ENCODE measurements at places on chromosomes 4 and X.

GRCh38 chrX:111361751-111362150 lies 50.2 kb downstream of the DCX start:
- H3K36me3 ChIP-seq, result no peaks in the 10 kb centered on the region
- no peaks in the 10 kb centered on the region for H3K27me3 ChIP-seq
- H3K27ac ChIP-seq, result no peak overlapping the region
- no peak for DNase-seq
- no peak overlapping the region for H3K4me3 ChIP-seq
- H3K4me1 ChIP-seq, result no peaks in the 10 kb centered on the region

DNA sequence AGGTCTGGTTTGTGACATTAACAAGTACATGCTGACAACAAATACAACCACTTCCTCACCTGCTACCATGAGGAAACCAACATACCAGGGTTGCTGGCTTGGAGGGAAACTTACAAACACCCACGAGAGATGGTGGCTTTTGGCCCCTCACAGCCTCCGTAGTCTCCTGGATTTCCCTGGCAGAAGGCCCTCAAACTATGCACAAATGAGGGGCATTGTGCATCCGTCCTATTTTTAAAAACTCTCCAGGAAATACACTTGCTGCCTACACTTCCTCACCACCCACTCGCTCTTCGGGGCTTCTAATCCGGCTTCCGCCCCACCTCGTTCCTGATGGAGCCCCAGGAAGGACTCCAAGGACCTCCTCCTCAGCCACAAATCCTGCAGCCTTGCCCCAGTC lies 355.0 kb upstream of the GATB start:
- no peak overlapping the region for H3K27ac ChIP-seq
- H3K36me3 ChIP-seq, result no peaks in the 10 kb centered on the region

DNA sequence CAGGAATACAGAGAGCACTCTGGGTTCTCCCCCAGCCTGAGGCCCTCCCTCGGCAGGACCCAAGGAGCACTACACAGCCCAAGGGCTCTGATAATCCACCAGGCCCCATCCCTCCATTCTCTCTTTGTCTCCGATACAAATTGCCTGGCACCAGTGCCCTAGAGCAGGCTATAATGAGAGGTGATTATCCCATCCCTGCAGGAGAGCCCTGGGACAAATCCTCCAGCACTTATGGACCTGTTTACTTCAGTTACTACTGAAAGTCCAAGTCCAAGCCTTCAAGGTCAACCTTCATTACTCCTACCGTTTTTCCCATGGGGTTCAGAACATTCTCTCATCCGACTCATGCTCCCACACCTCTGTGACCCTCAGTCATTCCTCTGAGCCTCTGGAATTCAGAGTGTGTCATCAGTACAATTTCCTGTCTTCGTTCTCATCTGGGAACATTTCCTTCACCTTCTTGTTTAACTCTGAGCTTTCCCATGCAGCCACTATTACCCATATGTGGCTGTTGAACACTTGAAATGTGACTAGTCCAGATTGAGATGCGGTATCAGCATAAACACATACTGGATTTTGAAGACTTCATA lies 299.0 kb downstream of the RAPGEF2 start:
- peaks cover 14% of the 10 kb centered on the region for H3K4me1 ChIP-seq
- no peaks in the 10 kb centered on the region for H3K27me3 ChIP-seq
- H3K27ac ChIP-seq, result no peak overlapping the region
- no peak for DNase-seq
- H3K4me3 ChIP-seq, result no peak overlapping the region

- H3K27me3 ChIP-seq, result no peaks in the 10 kb centered on the region
- no peak overlapping the region for H3K27ac ChIP-seq
- no peaks in the 10 kb centered on the region for H3K4me1 ChIP-seq
- H3K4me3 ChIP-seq, result no peak overlapping the region
These were observed 15.0 kb upstream of the OTUD4 start for GRCh38 chr4:145195167-145195952.
